ENCODE measurements at places on chromosomes 13 and 19. TPM values are rescaled to one million over a fixed set of nuclear protein-coding genes. Genes with fewer than 3 reads are reported as not detected.

The PLIN4 gene
- total RNA-seq, result 21.4 TPM

The FFAR3 gene
- total RNA-seq, result not detected

The PSG11 gene
- total RNA-seq, result not detected

The KIR2DL1 gene
- total RNA-seq, result not detected

The SNRPA gene
- total RNA-seq, result 46.1 TPM

The TNFSF13B gene
- 6.0 TPM for total RNA-seq

The KLK2 gene
- not detected for total RNA-seq

The ZNF473 gene
- 5.8 TPM for total RNA-seq

The B9D2 gene
- total RNA-seq, result 4.2 TPM

The ZFR2 gene
- not detected for total RNA-seq

The VSTM2B gene
- not detected for total RNA-seq

The ZNF791 gene
- 28.5 TPM for total RNA-seq

The SPART gene
- total RNA-seq, result 77.4 TPM
